ENCODE measurements at places on chromosomes 1 and 21. TPM values are rescaled to one million over a fixed set of nuclear protein-coding genes. Genes with fewer than 3 reads are reported as not detected.

DNA sequence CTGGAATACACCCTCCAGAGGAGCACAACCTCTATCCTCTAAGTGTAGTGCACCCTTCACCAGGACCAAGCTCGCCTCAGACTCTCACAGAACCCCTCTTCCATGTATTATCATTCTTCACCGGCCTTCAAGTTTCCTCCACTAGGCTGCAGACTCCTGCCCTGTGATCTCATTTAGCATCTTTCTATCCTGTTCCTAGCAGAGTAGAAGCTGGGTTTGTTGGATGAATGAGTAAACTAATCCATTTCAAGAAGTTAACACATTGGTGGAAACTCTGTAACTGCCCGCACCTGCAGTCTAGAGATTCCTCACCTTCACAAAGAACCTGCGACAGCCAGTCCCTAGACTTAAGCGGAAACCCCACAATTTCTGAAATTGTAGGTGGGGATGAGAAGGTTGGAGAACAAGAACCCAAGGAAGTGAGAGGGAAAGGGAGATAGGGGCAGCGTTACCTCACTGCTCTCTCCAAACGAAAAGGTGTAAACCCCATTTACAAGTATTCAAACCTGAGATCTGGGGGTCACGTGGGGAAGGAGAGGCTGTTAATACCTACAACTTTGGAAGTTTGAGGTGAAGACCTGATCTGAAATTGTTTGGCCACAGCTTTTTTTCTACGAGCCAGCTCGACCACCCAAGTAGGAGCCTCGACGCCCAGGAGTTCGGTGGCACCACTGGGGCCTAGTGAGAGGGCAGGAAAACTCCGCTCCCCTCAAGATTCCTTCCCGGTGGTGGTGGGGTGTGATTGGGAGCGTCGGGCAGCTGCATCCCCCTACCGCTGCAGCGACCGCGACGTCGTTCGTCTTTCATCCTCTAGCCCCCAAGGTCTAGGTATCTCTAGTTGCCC lies 1.2 kb downstream of the PTPN14 start:
- DNase-seq: no peak

DNA sequence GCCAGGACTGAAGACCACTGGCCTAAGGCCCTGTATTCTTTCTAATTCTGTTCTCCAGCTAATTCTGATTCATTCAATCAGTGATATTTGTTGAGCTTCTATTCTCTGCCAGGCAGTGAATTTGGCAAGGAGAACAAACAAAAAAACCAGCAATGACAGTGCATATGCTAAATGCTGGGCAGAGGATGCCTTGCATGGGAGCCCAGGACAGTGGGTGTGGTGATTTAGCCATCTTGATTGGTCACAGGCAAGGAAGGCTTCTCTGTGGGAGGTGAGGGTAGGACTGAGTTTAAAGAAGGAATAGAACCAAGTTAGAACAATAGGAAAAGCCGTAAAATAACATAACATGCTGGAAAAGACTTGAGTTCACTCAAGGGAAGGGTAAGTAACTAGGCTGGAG lies 9.2 kb upstream of the CPT2 start:
- DNase-seq: no peak

MTARC2 gene
- 33.9 TPM for total RNA-seq

PCP4L1 gene
- total RNA-seq: 0.69 TPM

LCE6A gene
- total RNA-seq: not detected

SEMA6C gene
- 8.1 TPM for total RNA-seq

Measured in aorta (tissue), 5 donors.